ENCODE measurements at places on chromosomes 13 and 19.

DNA sequence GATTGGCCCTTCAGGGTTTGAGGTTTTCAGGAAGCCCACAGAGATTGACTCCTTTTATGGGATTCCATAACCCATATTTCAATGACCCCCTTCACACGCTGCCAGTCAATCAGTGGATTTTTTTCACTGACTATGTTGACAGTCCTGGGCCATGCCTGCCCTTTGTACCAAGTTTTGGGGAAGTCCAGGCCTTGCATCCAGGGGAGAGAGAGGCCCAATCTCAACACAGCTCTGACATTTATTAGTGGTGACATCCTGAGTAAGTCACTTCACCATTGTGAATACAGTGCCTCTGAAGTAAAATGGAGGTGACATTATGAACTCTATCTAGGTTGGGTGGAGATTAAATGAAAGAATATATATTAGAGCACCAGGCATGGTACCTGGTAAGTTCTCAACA, 181.1 kb downstream of the NUFIP1 start:
- ATAC-seq, result no peak

DNA sequence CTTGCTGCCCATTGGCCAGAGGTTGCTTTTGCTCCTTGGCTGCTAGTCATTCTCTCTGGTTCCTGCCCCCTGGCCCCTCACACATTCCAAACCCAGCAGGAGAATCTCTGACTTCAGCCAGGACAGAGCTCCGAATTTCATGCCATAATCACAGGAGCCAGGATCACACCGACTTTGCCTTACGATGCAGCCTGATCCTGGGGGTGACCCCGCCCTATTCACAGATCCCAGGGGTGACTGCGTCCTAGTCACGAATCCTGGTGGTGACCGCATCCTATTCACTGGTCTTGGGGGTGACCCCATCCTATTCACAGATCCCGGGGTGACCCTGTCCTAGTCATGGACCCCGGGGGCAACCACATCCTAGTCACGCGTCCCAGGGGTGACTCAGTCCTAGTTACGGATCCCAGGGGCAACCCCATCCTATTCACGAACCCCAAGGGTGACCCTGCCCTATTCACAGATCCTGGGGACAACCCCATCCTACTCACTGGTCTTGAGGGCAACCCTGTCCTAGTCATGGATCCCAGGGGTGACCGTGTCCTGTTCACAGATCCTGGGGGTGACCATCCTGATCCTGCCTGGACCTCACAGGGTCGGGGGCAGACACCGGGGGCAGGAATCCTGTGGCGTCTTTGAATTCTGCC, 7.4 kb upstream of the TEX29 start:
- no peak for ATAC-seq

DNA sequence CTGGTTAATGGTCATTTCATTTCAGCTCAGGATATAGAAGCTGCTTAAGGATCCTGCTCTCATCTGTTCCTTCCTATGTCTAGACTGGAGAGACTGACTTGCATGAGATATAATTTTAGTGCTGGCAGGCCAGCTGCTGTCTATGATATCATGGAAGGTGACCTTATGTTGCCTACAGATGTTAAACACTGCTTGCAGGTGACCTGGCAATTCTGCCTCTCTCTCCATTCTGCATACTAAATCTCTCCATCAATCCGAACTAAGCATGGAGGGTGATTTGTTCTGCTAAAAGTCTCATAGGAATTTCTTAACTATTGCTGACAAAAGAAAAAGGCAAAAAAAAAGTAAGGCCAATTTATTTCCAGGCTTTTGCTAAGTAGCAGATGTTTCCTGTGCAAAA, 81.0 kb downstream of the CCNA1 start:
- no peak for ATAC-seq

GRCh38 chr19:44113784-44114390, 688 bp downstream of the ZNF225 start:
- no peak for ATAC-seq

- ATAC-seq, result no peak
Measured at GRCh38 chr13:106418556-106418955, 116.9 kb downstream of the EFNB2 start.

GRCh38 chr19:14318873-14319272, 62.4 kb upstream of the ADGRE5 start:
- ATAC-seq, result no peak

- ATAC-seq, result peak; percentile 25
Measured at GRCh38 chr19:40797963-40798682, 868 bp upstream of the EGLN2 start.

DNA sequence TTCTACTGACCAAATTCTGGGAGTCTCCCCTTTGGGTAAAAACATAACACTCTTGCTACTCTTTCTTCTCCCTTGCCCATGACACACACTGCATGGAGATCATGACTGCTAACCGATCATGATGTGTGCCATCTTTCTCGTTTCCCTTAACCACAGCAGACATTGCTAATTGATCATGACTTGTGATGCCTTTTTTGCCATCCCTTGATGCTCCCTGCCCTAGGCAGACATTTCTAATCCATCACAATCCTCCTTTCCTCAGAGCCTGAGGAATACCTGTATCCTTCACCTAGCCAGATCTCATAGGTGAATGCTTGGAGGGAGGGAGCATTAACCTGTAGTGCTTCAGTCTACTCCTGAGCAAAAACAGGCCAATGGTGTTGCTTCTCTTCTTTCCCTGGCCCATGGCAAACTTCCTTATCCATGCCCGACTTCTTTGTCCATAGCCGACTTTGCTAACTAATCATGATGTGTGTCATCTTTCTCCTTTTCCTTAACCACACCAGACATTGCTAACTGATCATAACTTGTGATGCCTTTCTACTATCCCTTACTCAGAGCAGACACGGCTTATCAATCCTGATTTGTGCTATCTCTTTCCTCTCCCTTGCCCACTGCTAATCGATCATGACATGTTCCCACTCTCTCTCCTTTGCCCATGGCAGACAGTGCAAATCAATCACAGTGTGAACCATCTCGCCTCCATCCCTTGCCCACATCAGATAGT, 17.7 kb downstream of the NUMBL start:
- no peak for ATAC-seq

DNA sequence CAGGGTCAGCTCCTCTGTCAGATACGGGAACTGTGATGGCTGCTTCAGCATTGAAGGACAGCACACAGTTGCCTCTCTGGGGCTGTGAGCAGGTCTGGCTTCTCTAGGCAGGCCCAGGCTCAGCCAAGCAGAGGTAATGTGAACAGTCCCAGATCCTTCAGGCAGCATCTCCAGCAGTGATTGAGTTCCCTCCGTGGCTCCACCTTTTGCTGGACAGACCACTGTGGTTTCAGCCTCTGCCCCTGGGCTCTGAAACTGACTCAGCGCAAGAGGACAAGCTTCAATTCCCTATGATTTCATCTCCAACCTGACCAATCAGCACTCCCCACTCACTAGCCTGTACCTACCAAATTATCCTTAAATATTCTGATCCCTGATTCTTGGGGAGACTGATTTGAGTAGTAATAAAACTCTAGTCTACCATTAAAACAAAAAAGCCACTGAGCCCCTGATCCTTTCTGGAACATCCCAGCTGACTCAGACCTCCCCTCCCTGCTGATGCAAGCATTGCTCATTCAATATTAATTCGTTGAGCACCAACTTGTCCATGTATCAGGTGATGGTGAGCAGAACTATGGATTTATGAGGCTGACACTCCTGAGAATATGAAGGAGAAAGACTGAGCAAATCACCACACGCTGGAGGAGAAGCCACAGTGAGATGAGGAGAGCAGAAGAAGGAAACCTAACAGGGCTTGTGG, 16.7 kb downstream of the GSX1 start:
- ATAC-seq, result no peak

DNA sequence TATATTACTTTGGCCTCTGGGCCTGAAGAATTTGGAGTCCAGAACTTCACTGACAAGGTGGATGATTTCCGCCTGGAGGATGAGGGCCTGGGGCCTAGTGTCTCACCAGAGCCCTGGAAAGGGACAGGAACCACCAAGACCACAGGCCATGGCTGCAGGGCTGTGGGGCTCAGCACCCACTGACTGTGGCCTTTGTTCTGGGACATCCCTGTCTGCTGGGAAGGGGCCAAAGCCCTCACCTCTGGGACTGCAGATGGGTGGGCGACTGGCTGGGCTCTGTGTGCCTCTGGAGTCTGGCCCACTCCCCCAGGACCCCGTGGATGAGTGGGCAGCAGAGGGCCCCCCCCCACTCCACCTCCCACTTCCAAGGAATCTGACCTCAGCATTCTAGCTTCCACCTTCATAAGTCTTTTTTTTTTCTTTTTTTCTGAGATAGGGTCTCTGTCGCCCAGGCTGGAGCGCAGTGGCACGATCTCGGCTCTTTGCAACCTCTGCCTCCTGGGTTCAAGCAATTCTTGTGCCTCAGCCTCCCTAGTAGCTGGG, 20.3 kb downstream of the CHST8 start:
- ATAC-seq, result no peak

- peak; percentile 4 for ATAC-seq
Measured at GRCh38 chr13:48232420-48233045, 473 bp upstream of the ITM2B start.

DNA sequence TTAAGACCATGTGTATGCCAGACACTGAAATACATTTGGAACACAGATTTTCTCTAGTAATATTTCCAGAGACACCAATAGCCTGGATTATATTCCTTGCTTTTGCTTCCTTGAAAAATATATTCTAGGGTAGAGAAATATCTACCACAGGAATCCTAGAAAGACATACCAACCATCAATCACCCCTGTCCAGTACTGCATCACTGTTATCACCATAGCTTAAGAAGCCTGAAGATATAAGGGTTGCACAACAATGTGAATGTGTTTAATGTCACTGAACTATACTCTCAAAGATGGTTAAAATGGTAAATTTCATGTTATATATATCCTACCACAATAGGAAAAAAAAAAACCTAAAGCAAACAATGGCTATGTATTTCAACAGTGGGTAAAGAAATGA, 163.6 kb downstream of the DIAPH3 start:
- ATAC-seq, result no peak

- ATAC-seq, result no peak
Measured at GRCh38 chr19:5536337-5536894, 31.3 kb downstream of the TINCR start.

DNA sequence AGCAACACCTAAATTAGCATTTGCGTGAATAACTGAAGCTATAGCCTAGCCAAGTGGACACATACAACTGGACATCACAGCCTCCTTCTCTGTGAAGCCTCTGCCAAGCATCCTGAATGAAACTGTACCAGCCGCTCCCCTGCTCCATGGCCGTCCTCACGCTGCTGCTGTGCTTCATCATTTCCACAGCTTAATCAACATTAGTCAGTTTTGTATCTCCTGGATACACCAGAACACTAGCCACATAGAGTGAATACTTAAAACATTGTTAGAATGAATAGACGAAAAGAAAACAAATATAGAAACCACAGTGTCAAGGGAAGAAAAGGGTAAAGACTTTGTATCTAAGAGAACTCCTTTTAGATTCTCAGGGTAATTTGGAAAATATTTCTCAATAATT, 1526.9 kb downstream of the EFNB2 start:
- no peak for ATAC-seq

GRCh38 chr19:7177926-7178325, 108.4 kb downstream of the ZNF557 start:
- no peak for ATAC-seq
